Hindlimb muscle (tissue), 1 donor: ENCODE measurements at places on chromosomes 3 and 15.

DNA sequence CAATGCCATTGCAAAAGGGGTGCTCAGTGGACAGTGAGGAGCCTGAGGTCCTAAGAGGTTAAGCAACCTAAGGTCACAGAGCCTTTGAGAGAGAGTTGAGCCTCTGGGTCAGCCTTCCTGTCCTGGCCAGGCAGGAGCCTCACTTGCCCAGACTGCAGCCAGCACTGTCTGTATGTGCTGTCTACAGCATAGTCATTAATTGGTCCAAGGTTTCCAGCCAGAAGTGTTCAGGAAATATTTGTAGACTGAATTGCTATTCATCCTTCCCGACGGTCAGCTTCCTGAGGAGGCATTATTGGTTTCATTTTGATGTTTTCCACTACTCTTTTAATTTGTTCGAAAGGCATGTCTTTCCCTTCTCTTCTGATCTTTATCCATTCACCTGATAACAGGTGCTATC lies 8.1 kb downstream of the SEC13 start:
- no peak for DNase-seq

DNA sequence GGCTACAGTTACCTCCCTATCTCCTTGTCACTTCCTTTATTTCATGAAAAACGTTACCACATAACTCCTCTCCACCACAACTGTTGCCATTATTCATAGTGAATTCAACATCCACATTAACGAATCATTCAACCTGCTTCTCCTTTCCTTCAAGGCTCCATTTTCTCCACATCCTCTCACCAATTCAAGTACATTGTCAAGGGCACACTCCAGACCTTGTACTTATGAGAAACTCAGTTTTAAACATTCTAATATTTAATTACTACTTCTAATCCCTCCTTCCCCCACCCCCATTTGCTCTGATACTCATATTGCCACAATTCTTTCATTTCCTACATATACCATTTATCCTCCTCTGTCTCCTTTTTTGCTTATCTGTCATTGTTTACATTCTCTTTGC lies 871.2 kb downstream of the TUSC7 start:
- no peak for DNase-seq

GRCh38 chr3:66394753-66395249 lies 106.0 kb downstream of the LRIG1 start:
- DNase-seq = no peak

- DNase-seq = no peak
These were observed 132.9 kb downstream of the TPRA1 start for GRCh38 chr3:127457546-127458145.

- DNase-seq = no peak
These were observed 20.8 kb downstream of the STAG1 start for GRCh38 chr3:136731274-136731884.

- no peak for DNase-seq
These were observed 145.8 kb upstream of the UBE2E1 start for GRCh38 chr3:23659840-23660430.

- DNase-seq = no peak
These were observed 332.4 kb upstream of the SOX2 start for GRCh38 chr3:181379278-181379677.

DNA sequence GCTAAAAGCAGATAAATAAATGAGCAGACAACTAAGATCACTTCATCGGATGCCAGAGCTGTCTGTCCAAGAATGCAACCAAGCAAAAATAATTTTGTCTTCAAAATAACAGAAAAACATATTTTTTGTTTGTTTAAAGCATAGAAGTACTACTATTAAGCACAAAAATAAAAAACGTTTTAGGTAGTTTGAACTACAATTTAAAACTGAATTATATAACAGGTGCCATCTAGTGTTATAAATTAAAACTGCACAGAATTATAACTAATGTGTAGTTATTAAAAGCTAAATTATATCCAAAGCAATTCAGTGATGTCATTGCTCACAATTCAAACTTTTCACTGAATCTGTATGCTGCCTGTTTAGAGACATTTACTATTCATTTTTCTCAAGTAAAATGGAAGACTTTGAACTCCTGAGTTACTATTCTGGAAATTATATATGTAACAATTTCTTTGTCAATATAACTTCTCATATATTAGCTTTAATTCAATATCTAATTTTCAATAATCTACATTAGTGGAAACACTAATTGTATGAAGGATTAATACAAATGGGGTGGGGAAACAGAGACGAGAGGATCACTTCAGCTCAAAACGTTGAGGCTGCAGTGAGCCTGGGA lies 29.5 kb downstream of the LINS1 start:
- DNase-seq = no peak

DNA sequence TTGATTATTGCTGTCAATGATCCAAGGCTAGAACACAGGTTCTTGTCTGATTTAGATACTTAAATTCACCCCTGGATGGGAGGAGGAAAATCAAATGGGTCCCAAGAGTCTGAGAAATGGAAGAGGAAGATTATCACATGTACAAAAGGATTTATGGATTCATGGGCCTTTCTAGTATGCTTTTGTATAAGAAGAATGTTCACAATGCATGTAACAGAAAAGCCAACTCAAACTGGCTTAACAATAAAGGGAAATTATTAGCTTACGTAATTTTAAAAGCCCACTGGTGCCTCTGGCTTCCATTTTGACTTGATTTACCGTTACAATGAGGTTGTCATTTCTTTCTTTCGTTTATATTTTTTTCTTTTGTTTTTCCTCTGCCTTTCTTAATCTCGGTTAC lies 782.5 kb upstream of the GRM7 start:
- DNase-seq = no peak

- DNase-seq = no peak
These were observed 7.3 kb upstream of the HRH1 start for GRCh38 chr3:11146773-11147660.

GRCh38 chr3:66744521-66744920 lies 243.7 kb upstream of the LRIG1 start:
- no peak for DNase-seq
